Urinary bladder (tissue), 4 donors: ENCODE measurements at places on chromosomes 4 and X.

DNA sequence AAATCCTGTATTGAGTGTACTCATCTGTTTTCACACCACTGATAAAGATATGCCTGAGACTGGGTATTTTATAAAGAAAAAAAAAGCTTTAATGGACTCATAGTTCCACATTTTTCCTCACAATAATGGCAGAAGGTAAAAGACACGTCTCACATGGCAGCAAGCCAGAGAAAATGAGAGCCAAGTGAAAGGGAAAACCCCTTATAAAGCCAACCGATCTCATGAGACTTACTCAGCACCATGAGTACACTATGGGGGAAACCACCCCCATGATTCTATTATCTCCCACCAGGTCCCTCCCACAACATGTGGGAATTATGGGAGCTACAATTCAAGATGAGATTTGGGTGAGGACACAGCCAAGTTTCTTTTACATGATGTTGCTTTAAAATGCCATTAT, 171.9 kb downstream of the GALNTL6 start:
- DNase-seq, result no peak

GRCh38 chr4:32684160-32684559, 1964.0 kb downstream of the PCDH7 start:
- DNase-seq, result no peak

- DNase-seq, result no peak
Measured at GRCh38 chr4:75729836-75730235, 5.5 kb downstream of the USO1 start.

GRCh38 chr4:171847751-171848150, 34.5 kb downstream of the GALNTL6 start:
- DNase-seq, result no peak

- DNase-seq, result no peak
Measured at GRCh38 chr4:156362581-156362980, 408.9 kb upstream of the CTSO start.

- no peak for DNase-seq
Measured at GRCh38 chr4:1759170-1759817, 33.8 kb upstream of the FGFR3 start.

DNA sequence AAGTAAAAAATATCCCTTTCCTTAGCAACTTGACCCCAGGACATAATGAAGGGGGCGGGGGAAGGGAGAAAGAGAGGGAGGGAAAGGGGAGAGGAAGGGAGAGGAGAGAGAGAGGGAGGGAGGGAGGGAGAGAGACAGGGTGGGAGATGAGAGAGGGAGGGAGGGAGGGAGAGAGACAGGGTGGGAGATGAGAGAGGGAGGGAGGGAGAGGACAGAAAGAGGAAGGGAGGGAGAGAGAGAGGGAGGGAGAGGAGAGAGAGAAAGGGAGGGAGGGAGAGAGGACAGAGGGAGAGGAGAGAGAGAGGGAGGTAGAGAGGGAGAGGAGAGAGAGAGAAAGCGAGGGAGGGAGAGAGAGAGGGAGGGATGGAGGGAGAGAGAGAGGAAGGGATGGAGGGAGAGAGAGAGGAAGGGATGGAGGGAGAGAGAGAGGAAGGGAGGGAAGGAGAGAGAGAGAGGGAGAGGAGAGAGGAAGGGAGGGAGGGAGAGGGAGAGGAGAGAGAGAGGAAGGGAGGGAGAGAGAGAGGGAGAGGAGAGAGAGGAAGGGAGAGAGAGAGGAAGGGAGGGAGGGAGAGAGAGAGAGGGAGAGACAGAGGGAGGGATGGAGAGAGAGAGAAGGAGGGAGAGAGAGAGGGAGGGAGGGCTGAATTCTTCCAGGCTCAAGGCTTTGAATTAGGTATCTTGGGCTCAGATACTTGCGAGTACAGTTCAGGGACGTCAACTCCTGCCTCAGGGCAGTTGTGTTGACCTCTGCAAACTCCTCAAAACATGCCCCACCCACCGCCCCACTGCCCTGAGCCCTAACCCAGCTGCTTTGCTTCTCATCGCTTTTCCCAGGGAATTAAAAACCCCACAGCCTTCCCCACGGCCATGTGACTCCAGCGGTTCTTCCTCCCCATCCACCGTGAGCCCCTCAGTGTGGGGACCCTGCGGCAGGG, 40.0 kb upstream of the ADRA2C start:
- DNase-seq, result no peak

DNA sequence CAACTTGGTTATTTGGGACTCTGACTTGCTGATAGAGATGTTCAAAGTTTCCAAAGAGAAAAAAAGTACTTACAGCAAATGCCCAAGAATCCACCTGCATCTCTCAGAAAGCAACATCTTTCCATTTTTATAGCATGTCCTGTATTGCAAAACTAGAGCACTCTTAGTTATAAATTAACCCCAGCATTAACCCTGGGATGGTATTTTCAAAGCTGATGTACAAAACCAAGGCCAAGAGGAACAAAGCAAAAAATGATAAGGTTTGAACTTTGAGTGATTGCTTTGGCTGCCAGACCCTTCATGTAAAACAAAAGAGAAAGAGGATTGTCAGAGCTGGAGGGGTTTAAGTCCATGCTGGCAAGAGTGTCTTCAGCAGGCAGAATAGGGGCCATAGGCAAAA, at the start of gene SERPINA7:
SERPINA7 (minus strand) TSS at position 103 of the 400 bp plus-strand sequence. CDS start 1,669 bp downstream, outside the sequence.
- DNase-seq, result no peak

- no peak for DNase-seq
Measured at GRCh38 chr4:139647184-139647583, 18.4 kb upstream of the MGST2 start.

- DNase-seq, result peak; percentile 85
Measured at GRCh38 chr4:146522098-146522868, 543 bp upstream of the SLC10A7 start.

GRCh38 chr4:114866901-114867670, 246.3 kb downstream of the NDST4 start:
- DNase-seq, result no peak

DNA sequence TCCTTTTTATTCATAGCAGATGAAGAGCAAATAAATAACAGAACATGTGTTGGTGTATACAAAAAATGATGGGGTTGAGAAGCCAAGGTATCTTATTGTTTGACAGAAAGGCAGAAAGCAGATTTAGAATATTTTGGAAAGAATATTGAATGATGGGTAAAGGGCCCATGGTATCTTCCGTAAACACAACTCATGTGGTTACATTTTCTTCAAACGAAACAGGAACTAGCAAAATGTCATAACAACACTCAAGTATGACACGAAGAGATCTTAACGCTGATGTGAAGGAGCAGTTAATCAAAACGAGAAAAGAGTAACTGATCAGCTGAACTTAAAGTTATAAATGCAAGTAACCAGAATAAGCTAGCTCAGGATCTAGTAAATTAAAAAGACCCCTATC, 195.7 kb upstream of the GK2 start:
- DNase-seq, result no peak

GRCh38 chr4:69764311-69764710, 3.9 kb upstream of the SULT1B1 start:
- no peak for DNase-seq

DNA sequence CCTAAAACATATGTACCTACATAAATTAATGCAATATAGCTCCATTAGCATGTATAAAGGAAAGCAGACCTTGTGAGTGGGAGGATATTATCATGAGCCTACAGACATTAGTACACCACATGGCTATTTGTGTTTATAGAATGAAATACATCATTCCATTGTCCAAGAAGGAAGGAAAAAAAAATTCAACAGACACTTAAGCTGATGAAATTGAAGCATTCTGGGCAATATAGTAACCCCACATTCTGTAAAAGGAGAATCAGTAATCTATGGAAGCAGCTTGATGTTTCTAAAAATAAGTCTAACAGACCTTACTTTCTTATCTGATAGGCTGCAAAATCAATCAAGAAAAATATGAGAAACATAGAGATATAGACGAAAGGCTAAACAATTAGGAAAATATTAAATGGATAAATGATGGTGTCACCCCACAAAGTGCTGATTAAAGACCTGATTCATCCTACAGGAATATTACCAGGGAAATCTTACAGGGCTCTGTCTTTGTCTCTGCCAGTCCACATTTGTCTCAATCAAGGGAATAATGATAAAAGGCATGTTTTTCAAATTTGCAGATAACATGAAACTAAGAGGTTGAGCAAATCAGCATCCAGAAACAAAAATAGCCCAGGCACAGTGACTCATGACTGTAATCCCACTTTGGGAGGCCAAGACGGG, 76.8 kb downstream of the COMMD8 start:
- no peak for DNase-seq

- no peak for DNase-seq
Measured at GRCh38 chr4:17515445-17516407, 761 bp downstream of the CLRN2 start.

- DNase-seq, result no peak
Measured at GRCh38 chrX:101411984-101412383, 4.0 kb downstream of the HNRNPH2 start.

DNA sequence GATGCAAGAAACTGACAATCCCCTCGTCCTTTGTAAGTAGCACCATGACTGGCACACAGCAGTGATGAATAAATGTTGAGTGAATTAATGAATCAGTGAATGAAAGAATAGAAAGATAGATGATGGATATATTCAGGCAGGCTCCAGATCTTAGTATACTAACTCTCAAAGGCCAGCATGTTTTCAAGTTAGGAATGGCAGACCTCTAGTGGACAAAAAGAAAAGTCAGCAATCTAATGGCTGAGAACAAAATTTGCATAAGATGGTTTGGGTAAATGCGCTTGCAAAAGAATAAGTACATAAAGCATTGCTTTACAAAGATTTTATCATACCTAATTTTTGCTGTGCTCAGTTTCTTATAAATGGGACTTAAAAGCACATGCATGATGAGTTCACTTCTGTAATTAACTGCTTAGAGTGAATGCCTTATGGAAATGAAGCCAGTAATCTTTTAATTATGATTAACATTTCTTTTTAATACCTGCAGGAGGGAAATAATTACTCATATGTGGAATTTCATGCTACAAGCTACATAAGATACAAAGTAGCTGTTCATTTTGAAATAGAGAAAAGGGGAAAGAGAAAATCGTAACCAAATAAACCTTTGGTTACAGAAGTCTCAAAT, 126.9 kb upstream of the GPRIN3 start:
- DNase-seq, result peak; percentile 32
